ENCODE measurements at places on chromosomes 4 and X.

- DNase-seq, result no peak
Observed at GRCh38 chr4:114494246-114494803, 104.3 kb upstream of the UGT8 start.

- DNase-seq, result no peak
Observed at GRCh38 chrX:15043538-15043937, 170.3 kb downstream of the MOSPD2 start.

DNA sequence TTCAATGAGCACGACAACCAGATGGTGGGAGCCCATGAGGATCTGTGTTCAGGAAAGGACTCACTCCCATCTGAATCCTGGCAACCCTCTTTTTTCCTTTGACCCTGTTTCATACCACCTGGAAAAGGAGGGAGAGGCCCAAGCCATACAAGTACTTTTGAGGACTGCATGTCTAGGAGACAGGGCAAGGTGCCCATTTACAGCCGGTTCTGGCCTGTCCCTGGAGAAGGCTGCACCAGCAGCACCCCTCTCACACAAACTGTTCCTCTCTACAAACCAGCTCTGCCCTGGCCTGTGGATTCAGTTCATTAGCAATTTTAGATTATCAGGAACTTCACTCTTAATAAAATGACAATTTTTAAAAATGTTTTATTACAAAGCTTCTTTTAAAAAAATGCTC is 57.5 kb downstream of the HADH start:
- no peak for DNase-seq

GRCh38 chrX:108036298-108036973 is 8.4 kb upstream of the VSIG1 start:
- no peak for DNase-seq

- DNase-seq, result no peak
Observed at GRCh38 chr4:137664416-137664815, 132.1 kb upstream of the PCDH18 start.

DNA sequence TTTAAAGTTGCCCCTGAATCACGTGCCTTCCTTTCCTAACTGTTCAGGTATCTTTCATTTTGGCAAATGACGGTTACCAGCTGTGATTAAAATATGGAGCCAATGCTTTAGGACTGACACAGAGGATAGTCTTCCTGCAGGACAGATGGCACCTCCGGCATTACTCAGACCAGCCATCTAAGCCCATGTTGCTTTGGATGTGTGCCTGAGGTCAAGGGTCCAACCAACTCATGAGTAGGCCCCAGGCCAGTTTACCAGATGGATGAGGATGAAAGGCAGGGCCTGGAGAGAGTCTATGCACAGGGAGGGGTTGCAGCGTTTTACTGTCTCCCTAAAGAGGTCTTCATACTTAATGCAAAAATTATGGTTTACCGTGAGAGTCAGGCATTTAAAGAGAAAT is 174.0 kb upstream of the GATB start:
- no peak for DNase-seq

GRCh38 chr4:31261632-31262031 is 541.5 kb downstream of the PCDH7 start:
- DNase-seq, result no peak

GRCh38 chr4:70608324-70608723 is 16.3 kb downstream of the AMBN start:
- no peak for DNase-seq

GRCh38 chr4:121094297-121094966 is 22.1 kb upstream of the NDNF start:
- DNase-seq, result no peak

- no peak for DNase-seq
Observed at GRCh38 chrX:28223991-28224390, 242.7 kb upstream of the DCAF8L1 start.

All from CD4-positive, alpha-beta T cell treated with Interleukin-17A for 4 hours (primary cell).